ENCODE measurements at places on chromosomes 1 and 21.

DNA sequence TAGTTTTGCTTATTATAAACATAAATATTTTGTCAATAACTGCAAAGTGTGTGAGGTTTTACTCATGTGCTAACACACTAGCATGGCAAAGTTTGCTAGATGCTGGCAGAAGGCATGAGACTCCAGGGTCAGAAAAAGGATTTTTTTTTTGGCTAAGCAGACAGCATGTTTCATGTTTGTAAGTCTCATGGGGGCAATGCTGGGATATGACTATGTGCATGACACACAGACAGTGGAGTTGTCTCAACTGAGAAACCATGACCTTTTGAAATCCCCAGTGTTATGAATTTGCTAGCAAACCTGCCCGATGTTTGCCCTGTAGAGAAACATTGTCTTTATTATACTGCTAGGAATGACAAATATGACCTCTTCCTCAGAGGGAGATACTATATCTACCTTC lies 448.2 kb downstream of the BRINP3 start:
- H3K4me3 ChIP-seq: no peak overlapping the region
- no peaks in the 10 kb centered on the region for H3K4me1 ChIP-seq
- no peaks in the 10 kb centered on the region for H3K36me3 ChIP-seq
- no peak for DNase-seq

GRCh38 chr1:41805771-41806471 lies 112.8 kb downstream of the HIVEP3 start:
- H3K4me1 ChIP-seq: no peaks in the 10 kb centered on the region
- H3K4me3 ChIP-seq: no peak overlapping the region
- no peak overlapping the region for H3K27ac ChIP-seq
- no peaks in the 10 kb centered on the region for H3K27me3 ChIP-seq
- no peaks in the 10 kb centered on the region for H3K36me3 ChIP-seq

GRCh38 chr1:181134543-181135436 lies 46.3 kb downstream of the IER5 start:
- H3K36me3 ChIP-seq: no peaks in the 10 kb centered on the region
- H3K27me3 ChIP-seq: no peaks in the 10 kb centered on the region
- H3K27ac ChIP-seq: peak overlapping the region; percentile 29
- no peak overlapping the region for H3K4me3 ChIP-seq
- H3K4me1 ChIP-seq: no peaks in the 10 kb centered on the region
- DNase-seq: no peak

- H3K27me3 ChIP-seq: no peaks in the 10 kb centered on the region
- no peak overlapping the region for H3K4me3 ChIP-seq
- no peaks in the 10 kb centered on the region for H3K36me3 ChIP-seq
- no peak overlapping the region for H3K27ac ChIP-seq
- no peak for DNase-seq
Measured at GRCh38 chr21:46317710-46318463, 5.8 kb downstream of the C21orf58 start.
